D341Med (cell line): ENCODE measurements at places on chromosomes 5 and 9.
A peak's percentile ranks its signal among the peaks of the same experiment; 100 is the strongest.

DNA sequence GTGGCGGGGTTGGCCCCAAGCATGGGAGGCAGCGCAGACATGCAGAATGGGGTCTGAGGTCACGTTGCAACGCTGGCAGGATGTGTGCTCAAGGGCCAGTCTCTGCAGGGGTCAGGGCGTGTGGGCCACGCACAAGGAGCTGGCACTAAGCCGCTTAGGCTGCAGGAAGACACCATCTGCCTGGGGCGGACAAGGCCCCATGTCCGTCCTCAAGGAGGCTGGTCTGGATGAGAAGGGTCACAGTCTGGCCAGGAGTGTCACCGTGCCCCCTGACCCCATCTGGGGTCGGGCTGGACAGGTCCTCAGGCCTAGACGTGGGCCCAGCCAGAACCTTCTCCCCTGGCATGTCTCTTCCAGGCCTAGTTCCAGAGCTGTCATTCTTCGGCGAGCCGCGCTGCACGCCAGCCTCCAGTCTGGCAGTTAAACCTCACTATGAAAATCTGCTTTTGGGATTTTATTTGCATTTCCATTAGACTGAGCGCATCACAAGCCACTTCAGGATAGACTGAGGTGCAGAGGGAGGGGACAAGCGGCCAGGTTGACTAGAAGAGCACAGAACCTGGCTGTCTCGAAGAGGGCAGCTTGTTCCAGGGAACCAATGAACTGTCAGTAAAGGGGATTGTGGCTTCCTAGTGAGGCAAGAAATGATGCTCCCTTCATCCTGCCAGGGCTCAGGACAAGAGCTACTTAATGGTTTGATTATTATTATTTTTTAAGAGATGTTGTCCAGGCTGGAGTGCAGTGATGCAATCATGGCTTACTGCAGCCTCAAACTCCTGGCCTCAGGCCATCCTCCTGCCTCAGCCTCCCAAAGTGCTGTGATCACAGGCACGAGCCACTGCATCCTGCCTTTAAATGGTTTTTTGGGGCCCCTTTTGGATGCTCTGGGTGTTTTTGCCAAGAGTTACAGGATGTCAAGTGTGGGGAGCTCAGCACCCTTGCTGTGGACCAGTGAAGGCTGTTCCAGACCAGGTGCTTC, 4.3 kb downstream of the BRD3OS start:
- DNase-seq, result peak; percentile 5

- no peak for DNase-seq
Observed at GRCh38 chr9:77779010-77779409, 130.9 kb upstream of the GNA14 start.

DNA sequence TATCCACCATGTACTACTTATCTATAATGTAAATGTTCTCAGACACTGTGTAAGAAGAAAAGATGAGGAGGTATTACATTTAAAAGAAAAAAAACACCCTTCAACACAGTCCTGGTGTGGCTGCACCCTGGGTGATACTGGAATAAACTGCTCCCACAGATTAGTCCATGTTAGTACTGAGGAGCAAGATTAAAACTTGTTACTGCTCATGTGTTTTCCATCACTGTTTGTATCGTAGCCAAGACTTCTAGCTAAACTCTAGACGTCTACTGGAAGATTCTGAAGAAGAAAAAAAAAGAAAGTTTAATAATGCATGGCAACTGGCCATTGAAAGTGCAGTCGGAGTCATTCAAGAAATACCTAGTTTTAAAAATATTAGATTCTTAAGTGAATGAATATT, at the start of gene ASPN:
Gene ASPN, minus strand, starts transcription at position 178 of the 400 bp plus-strand sequence.
- no peak for DNase-seq

GRCh38 chr5:17064241-17064640, 128.2 kb upstream of the MYO10 start:
- DNase-seq, result no peak

GRCh38 chr5:64213531-64213930, 47.9 kb downstream of the RNF180 start:
- no peak for DNase-seq

DNA sequence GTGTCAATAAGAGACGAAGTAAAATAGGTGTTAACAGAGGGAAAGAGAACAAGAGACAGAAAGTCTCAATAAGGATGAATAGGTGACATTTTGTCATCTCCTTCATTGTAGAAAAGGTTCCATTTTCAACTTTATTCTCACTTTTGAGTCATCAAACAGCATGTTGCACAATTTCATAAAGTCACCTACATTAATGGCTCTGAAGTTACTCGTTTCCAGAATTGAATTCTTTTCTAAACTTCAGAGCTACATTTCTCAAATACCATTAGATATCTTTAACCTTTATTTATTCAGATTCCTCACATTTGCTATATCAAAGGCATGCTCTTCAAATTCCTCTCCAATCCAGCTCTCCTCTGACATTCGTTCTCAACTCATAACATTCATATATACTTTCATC, 13.1 kb downstream of the ADAMTS6 start:
- no peak for DNase-seq

DNA sequence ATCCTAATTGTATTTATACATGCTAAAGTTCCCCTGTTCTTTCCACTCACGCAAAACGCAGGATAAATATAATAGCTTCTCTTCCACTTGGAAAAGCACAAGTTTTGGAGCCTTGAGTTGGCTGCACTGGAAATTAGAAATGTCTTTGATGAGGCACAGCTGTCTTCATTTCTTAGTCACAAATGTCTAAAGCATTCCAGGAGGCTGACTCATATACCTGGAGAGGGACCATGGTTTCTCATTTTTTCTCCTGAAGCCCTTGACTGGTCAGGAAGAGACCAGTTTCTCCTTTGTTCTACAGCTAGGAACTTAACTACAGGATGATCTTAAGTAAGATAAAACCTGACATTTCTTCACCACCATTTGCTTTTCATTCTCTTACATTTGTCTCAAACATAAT, 16.2 kb downstream of the MTX3 start:
- DNase-seq, result no peak

DNA sequence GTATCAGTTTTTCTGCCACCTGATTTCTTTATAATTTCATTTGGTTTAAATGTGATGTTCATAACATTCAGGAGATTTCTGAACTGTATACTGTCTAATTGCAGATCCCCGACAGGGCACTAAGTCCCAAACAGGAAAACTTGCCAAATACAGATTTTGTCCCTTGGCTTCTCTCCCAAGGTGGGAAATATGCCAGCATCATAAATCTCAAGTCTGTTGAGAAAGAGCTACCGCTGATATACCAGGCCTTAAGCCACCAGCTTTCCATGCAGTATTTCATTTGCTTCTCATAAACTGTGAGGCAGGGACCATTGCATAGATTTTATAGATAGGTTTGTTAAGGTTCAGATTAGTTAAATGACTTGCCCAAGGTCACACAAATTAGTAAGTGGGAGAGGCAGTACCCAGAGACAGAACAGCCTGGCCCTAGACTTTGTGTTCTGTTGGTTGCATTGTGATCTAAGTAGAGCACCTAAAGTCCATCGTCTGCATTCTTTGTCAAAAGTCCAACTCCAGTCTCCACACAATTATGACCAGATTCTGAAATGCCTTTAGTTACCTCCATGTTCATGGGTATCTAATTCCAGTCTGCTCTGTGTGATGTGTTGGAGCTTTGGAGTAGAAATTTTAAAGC, 16.2 kb downstream of the GPR21 start:
- peak; percentile 66 for DNase-seq
